ENCODE measurements at places on chromosomes 5 and 9. TPM values are rescaled to one million over a fixed set of nuclear protein-coding genes. Genes with fewer than 3 reads are reported as not detected.

Gene SLC27A4
- 14.7 TPM for polyA plus RNA-seq

Gene HEMGN
- not detected for polyA plus RNA-seq

Gene PDE6A
- not detected for polyA plus RNA-seq

Gene LPAR1
- 7.2 TPM for polyA plus RNA-seq

Gene FOXD4L4
- not detected for polyA plus RNA-seq

Gene KIAA1191
- polyA plus RNA-seq, result 46.1 TPM

Gene CCL19
- polyA plus RNA-seq, result not detected

Gene PCDHGA6
- 0.30 TPM for polyA plus RNA-seq

Gene GFPT2
- polyA plus RNA-seq, result 7.6 TPM

Gene DIRAS2
- polyA plus RNA-seq, result 39.4 TPM

Gene RHOBTB3
- 27.7 TPM for polyA plus RNA-seq

Gene MRPL22
- polyA plus RNA-seq, result 209 TPM

Gene WDR38
- not detected for polyA plus RNA-seq

Gene GPR151
- not detected for polyA plus RNA-seq

Gene FOXD4
- not detected for polyA plus RNA-seq

Gene GBGT1
- polyA plus RNA-seq, result 2.3 TPM

Gene WNK2
- polyA plus RNA-seq, result 17.7 TPM

Gene BTNL9
- polyA plus RNA-seq, result not detected

Gene PCDHGA7
- 1.8 TPM for polyA plus RNA-seq

Gene CXCL14
- polyA plus RNA-seq, result 0.39 TPM
